ENCODE measurements at places on chromosomes 1 and 21.

DNA sequence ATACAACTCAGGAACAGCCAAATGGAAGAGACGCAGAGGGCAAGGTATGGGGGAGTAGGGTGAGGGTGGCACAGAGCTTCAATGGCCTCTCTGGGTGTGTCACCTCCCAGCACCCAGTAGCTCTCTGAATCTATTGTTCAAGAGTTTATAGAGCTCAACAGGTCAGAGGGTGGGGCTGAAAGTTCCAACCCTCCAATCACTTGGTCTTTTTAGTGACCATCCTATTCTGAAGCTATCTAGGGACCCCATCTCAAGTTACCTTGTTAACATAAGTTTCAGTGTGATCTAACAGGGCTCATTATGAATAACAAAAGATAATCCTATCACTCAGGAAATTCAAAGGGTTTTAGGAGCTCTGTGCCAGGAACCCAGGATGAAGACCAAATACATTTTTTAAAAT is 31.2 kb upstream of the ZNF697 start:
- DNase-seq = no peak

GRCh38 chr1:103779932-103780331 is 30.2 kb downstream of the AMY1C start:
- no peak for DNase-seq

DNA sequence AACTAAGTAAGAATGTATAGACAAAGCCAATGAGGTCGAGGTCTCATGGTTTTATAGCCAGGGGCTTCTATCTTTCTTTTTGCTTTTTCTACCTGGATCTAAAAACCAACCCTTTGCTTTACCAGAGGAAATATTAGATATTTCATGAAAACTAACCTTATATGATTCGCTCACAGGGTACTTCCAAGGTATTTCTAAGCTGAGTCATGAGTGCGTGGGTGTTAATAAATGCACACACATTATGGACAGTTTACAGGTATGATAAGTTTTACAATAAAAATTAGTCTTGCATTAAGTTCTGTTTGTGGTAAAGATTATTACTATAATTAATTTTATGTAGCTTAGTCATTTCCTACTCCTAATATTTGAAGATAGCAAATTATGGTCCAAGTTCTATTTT is 217.2 kb downstream of the CHRM3 start:
- no peak for DNase-seq

- DNase-seq = no peak
Observed at GRCh38 chr21:46472246-46472645, 13.6 kb downstream of the DIP2A start.

GRCh38 chr1:201279313-201279712 is 4.0 kb upstream of the PKP1 start:
- DNase-seq = peak; percentile 23

DNA sequence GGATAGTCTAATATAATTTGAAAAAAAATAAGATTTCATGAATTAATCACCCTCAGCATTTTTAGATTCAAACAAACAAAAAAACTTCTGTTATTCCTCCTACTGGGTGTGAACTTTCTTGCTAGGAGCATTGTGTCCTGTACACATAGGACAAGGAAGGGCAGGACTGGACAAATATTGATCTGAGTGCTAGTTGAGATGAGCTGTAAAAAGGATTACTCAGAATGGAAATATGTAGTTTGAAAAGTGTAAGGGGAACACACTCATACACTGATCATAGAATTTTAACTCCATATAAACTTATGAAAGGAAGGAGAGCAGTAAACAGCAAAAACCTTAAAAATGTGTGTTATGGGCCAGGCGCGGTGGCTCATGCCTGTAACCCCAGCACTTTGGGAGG is 156.5 kb upstream of the ZNF648 start:
- peak; percentile 35 for DNase-seq

- peak; percentile 30 for DNase-seq
Observed at GRCh38 chr1:103109311-103109920, 1.1 kb upstream of the COL11A1 start.

DNA sequence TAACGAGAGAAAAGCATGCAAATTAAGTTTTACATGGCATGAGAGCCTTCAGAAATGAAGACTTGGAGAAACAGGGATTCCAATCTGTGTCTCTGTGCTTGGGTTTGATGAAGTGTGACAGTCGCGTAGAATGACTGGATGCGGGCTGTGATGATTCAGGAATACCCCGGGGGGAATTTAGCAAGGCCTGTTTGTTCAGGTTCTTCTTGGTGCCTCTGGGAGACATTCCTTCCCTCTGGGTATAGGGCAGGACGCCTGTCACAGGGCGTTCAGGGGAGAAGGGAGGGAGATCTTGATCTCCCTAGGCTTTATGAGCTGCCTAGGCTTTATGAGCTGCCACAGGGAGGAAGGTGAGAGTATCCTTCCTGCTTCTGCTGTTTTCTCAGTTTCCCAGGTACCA is 36.6 kb downstream of the DOP1B start:
- peak; percentile 82 for DNase-seq

DNA sequence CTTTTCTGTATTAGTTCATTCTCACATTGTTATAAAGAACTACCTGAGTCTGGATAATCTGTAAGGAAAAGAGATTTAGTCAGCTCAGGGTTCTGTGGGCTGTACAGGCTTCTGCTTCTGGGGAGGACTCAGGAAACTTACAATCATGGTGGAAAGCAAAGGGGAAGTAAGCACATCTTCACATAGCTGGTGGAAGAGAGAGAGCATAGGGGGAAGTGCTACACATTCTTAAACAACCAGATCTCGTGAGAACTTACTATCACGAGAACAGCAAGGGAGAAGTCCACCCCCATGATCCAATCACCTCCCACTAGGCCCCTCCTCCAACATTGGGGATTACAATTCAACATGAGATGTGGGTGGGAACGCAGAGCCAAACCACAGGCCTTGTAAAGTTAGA is 37.9 kb upstream of the AHCTF1 start:
- no peak for DNase-seq

DNA sequence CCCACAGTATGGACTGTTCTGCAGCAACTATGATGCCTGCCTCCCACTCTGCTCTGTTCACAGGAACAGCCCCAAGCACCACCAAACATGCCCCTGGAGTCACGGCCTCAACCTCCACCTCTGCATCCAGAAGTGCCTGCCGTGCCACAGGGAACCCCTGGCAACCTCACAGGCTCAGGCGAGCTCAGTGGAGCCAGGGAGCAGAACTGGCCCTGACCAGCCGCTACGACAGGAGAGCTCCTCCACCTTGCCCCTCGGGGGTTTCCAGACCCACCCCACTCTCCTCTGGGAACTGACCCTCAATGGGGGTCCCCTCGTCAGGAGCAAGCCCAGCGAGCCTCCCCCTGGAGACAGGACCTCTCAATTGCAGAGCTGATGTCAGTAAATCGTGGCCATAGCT is 13.0 kb downstream of the MRAP start:
- DNase-seq = no peak

DNA sequence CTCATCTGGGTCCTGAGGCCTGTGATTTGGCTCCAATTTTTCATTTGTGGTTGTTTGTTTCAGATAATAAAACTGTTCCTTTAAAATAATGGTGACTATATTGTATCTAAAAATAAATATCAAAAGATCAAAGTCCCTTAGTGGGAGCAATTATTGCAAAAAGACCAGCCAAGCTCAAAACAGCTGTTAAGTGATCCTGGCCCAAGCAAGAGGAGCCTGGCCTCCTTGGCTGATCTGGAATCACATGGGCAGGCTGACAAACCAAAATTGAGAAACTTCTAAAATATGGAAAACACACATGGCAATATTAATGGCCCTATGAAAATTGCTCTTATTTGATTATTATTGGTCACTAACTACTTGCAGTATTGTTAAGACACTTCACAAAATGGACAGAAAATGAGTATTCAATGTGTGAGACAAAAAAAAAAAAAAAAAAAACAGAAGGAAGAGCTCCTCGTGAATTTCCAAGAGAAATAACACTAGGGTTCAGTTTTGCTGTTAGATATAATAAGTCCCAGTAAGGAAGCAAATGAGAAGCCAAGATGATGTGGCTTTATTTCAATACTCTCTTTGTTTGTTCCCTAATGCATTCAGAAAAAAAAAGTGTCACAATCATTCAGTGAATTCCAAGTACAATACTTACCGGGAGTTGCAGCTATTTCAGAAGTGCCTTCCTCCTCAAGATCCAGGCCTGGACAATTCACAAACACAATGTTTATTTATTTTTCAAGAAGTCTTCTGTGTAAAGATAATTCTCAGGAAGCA is 105.1 kb downstream of the SEC16B start:
- DNase-seq = no peak

GRCh38 chr21:33236013-33236686 is 6.4 kb downstream of the IFNAR2 start:
- DNase-seq = no peak

DNA sequence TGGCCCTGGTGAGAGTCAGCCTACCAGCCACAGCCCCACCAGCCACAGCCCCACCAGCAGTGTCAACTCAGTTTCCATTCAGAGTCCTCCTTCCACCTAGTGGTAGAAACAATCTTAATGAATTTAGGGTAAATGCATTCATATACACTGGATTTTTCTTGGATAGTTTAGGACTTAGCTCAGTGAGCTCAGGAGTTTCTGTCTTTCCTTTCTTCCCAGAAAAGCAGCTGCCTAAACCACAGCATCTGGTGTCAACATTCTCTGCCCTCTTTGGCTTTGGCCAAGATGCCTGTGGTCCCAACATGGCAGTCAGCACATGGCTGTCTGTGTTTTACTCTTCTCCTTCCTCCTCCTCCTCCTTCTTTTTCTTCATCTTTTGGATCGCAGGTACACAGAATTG is 94.0 kb downstream of the CLIC6 start:
- DNase-seq = peak; percentile 18

- no peak for DNase-seq
Observed at GRCh38 chr21:44833663-44834062, 15.8 kb upstream of the SUMO3 start.

DNA sequence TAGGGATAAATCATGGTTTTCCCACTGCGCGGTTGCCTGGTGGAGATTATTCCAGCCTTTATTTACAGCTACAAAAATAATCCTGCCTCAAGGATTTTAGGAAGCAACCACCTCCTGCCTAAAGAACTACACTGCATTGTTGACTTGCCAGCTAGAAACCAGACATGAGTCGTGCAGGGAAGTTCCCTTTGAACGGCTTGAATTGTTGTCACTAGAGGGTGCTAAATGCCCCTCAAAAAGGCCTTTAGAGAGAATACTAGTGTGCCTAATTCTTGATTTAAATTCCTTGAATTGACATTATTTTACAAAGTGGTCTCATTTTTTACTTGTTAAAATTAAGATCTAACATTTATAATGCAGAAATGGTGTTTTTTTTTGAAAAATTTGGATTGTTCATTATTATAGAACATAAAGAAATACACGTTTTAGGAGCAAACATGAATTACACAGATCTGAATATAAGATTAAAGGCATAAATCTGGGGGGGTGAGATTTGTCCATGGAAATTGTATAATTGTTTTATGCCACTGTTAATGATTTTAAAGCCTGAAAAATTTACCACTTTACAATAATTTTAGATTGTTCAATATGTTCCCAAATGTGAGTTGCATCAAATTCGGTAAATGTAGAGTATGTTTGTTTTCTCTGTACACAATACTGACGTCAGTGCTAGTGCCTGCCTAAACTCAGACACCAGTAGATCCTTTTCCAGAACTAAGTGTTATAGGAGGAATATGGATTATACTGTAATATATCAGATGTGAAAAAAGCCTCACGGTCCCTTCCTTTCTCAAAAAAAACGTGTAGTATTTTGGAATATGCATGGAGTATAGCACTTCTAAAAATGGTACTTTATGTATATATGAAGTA is 7.6 kb upstream of the ERG start:
- peak; percentile 70 for DNase-seq

GRCh38 chr1:111943846-111944749 is 45.4 kb downstream of the KCND3 start:
- no peak for DNase-seq

DNA sequence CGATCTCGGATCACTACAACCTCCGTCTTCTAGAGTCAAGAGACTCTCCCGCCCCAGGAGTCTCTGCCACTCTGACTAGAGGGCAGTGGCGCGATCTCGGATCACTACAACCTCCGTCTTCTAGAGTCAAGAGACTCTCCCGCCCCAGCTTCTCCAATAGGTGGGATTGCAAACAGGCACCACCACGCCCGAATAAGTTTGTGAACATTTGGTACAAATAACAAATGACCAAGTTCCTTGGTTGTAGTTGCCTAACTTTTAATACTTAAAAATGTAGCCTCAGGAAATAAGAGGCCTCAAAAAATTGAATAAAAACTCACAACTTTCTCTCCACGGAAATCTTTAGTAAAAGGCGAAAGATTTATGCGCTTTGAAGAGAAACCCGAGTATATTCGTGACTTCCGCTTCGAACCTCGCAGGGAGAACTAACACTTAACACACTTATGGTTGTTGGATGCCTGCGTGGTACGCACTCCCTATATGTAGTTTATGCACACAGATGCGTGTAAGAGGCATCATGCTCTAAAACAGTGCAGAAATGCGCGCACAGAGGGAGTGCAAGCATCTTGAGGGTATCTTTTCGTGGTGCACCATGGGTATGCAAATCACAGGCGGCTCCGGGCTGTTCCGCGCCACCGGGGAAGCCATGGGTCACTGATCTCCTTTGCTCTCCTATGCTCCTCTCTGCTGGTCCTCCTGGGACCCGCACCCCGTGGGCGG is 11.4 kb downstream of the BTBD19 start:
- peak; percentile 99 for DNase-seq

GRCh38 chr1:3249631-3250501 is 180.9 kb downstream of the PRDM16 start:
- no peak for DNase-seq

DNA sequence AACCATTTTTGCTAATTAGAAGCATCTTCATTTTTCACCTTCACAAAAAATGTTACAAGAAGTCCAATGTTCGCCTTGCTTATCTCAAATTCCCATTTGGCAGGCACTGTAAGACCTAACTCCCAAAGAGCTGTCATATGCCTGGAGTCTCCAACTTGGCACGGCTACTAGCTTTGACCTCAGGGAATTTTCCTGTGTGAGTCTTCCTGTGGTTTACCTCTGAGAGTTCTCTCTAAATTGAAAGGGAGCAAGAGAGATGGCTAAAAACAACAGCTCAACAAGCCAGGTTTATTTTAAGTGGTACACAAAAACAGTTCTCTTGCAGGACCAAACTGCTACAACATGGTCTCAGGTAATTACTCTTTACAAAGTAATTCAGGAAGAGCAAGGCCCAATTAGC is 756.0 kb upstream of the ADGRL2 start:
- peak; percentile 1 for DNase-seq

DNA sequence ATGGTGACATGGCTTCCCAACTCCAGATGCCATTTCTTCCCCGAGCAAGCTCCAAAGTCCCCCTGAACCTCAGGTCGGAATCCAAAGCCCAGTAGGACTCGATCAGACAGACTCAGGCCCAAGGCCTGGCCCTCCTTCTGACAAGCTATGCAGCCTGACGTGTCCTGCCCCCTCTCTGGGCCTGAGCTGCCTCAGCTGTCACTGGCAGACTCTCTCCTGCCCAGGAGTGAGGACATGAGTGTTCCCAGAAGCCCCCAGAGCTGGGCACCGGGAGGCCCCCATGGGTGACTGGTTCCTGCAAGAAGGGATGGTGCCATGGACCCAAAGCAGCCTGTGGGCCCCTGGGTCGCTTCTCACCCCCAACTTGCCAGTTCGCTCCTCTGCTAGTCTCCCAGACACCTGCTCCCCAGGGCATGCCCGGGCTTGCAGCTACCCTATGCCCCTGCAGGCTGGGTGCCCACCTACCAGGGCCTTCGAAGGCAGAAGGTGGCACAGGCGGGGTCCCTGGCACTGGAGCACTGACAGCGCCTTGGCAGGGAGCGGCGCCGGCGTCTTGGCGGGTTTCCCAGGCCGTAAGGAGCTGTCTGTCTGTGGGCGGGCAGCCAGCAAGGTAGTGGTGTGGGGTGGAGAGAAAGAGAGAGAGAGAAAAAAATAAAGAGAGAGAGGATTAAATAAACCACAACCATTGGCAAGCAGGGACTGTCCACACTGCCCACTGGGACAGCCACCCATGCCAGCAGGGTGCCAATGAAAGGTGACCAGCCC is 2.3 kb downstream of the EDN2 start:
- DNase-seq = no peak
